ENCODE measurements at places on chromosomes 12 and 14.

GRCh38 chr12:121297435-121297991, 1.0 kb upstream of the CAMKK2 start:
- peak; percentile 28 for DNase-seq

GRCh38 chr12:100141666-100141997, 1.0 kb downstream of the BLTP3B start:
- peak; percentile 72 for DNase-seq

DNA sequence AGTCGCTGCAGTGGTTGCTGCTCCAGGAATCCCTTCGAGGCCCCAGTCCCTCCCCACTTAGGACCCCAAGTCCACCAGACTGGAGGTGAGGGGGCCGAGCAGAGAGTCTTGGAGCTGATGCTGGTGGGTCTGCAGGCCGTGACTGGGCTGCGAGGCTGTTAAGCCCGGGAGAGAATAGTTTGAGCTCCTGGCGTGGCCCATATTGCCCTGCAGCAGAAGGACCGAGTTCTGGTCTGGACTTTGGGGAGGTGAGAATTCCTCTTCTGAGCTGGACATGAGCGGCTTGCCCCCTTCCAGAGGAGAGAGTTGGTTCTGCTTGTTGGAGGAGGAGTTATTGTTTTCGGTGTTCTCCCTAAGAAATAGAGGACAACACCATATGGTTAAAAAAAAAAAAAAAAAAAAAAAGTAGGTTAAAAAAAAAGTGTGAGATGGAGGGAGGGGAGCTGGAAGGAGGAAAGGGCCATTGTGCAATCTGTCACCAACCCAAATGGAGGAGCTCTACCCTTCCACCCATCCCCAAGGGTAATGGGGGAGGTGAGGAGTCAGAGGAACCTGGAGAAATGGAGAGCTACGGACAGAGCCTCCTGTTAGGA, 3.0 kb downstream of the SIX1 start:
- DNase-seq, result no peak

- DNase-seq, result no peak
Observed at GRCh38 chr14:71606064-71606463, 326.2 kb upstream of the RGS6 start.

DNA sequence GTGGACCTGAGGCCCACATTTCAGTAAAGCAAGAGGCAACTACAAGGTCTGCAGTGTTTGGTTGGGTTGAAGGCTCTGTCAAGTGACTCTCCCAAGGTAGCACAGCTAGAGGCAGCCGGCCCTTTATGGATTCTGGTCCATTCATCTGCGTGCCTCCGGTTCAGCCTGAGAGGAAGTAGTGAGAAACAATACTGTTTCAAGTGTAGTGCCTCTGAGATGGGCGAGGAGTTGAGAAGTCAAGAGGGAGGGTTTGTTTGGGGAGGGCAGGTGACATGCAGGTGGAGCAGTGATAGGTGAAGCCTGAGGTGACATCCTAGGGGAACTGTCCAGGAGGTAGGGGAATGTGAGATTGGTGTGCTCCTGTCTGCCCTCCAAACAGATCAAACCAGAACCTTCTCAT, 933.5 kb downstream of the VRK1 start:
- DNase-seq, result no peak

DNA sequence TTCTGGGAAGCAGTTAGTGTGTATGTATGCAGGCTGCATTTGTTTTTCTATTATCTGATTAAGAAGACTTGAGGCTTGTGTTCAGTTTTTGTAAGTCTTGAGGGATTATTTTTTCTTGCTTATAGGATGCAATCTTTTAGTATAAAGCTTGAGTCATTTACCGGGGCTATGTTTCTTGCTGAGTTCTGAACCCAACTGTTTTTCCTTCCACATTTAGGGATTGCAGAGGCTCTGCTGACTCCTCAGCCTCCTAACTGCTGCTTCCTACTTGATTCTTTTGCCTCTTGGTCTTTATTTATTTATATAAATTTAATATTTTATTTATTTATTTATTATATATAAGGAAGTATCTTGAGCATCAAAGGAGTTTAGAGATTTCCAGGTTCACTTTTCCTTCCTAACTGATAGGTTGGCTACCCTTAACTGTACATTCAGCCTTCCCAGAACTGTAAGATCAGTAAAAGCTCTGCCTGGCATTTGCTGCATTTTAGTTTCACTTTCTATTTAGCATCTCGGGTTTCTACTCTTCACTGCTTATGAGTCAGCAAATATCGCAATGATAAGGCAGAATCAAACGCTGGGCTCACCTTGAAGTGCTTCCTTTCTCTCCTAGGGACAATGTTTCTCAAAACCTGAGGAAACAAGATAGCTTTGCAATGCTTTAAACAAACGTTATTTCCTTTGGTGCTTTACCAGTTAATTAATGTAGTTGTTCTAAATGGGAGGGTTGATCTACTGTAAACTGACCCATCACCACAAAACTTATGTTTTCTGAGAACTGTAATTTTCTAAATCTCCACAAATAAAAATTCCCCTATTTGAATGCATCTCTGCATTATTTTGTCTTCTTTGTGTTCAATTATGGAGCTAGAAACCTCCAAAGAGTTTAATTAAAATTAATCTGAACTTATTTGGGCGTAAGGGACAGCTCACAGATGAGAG, 1183.7 kb upstream of the TMEM132C start:
- peak; percentile 46 for DNase-seq

GRCh38 chr12:123223241-123223668, 9.7 kb downstream of the MPHOSPH9 start:
- DNase-seq, result no peak

GRCh38 chr14:95496690-95497259, 19.7 kb downstream of the SYNE3 start:
- DNase-seq, result no peak

- no peak for DNase-seq
Observed at GRCh38 chr14:68939181-68939892, 39.8 kb downstream of the ACTN1 start.

GRCh38 chr12:112848338-112848715, 56.8 kb downstream of the RPH3A start:
- DNase-seq, result no peak

- peak; percentile 36 for DNase-seq
Observed at GRCh38 chr14:99055019-99055418, 217.0 kb downstream of the BCL11B start.

GRCh38 chr12:83859021-83859420, 1053.6 kb downstream of the SLC6A15 start:
- DNase-seq, result no peak

DNA sequence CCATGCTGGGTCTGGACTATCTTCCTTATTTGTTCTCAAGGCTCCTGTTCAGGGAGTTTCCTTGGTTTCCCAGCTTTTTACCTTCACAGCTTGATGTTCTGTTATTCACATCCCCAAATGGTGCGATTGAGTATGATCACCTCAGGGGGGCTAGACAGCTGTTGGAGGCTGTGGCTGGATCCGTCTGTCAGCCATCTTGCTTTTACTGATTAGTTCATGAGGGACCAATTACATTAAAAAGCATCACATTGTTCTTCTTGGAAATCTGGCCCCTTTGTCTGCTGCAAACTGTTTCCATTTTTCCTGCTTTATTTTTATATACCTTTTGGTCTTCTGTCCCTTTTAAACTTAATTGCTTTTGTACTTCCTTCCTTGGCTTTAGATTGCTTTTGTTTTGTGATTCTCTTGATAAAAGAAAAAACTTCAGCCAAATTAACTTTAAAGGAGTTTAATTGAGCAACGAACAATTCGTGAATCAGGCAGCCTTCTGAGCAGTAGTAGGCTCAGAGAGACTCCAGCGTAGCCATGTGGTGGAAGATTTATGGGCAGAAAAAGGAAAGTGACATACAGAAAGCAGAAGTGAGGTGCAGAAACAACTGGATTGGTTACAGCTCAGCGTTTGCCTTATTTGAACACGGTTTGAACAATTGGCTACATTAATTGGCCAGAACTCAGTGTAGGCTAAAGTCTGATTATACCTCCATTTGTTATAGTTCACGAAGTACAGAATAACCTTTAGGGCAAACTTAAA, 208.7 kb downstream of the AEBP2 start:
- DNase-seq, result peak; percentile 17

GRCh38 chr12:47017041-47017713, 62.2 kb upstream of the PCED1B start:
- no peak for DNase-seq

- no peak for DNase-seq
Observed at GRCh38 chr12:39483042-39483441, 40.1 kb upstream of the KIF21A start.

GRCh38 chr12:128178565-128178964, 88.4 kb upstream of the TMEM132C start:
- DNase-seq, result peak; percentile 0

DNA sequence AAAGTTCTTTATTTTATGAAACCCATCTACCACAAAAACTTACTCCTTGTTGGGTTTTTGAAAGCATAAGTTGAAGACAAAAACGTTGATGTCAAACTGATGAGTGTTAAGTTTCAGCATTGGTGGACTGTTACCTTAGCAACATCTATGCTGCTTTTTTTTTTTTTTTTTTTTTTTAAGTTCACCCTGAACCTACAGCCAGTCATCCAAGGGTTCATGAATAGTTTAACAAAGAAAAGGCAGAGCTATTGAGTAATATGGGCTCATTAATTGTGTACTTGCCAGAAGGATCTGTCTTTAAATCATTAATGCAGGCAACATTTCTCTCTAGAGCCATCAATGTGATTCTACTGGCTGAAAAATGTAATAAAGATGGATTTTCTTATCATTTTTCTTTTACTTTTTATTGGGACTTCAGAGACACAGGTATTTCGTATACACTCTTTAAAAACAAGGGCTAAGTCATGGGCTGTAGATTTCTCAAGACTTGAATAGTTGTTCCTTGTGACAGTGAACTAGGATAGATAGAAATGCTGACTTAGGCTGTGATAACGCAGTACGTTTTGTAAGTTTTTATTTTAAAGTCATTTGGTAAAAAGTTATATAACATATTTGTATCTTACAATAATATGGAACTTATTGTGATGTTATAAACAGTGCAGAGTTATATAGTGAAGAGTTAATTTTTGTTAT, at the start of gene PTPRQ:
PTPRQ (plus strand) TSS at position 262 of the 693 bp plus-strand sequence; CDS start at position 373, 111 bp downstream.
- no peak for DNase-seq

- no peak for DNase-seq
Observed at GRCh38 chr12:70032076-70032475, 207.0 kb downstream of the MYRFL start.

DNA sequence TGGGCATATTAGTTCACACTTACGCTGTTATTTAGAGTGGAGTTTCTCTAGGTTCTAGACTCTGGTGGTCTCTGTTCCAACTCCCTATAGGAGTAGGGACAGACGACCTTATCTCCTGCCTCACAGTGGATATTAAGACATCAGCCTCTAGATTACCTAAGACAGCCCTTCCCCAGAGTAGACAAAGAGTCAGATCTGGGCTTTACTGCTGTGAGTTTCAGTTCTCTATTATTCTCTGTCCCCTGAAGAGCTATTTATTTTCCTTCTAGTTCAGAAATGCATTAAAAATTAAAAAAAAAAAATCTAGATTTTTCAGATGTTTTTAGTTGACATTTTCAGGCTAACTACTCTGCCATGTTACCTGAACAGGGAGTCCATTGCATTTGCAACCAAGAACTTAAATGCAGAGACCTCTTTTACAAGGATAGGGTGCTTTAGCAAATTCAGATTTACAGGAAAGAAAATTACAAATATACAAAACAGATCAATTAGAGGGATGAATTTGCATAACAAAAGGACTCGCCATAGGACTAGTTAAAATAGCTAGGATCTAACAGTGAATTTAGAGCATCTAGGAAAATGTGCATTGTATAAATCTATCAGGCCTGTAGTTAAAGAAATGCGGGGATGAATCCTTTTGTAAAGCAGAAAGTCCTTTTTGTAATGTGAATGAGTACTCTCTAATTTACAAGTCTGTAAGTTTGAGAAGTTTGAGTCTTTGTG, 381.4 kb downstream of the APAF1 start:
- DNase-seq, result no peak

DNA sequence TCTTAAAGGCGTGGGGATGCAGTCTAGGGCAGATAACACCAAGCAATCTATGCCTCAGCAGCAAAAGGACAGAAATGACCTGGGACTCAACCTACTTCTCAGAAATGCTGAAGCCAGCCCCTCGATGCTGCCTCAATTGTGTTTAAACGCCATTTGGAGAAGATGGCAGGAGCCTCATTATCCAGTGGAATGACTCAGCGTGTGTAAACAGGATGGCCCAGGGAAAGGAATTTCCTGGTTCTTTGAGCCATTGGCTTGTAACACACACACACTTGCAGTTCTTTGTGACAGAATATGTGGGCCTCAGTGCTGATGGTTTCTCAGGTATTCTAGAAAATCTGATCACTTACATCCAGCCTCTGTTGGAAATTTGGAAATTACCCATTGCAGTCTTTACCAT, 154.3 kb downstream of the NTF3 start:
- DNase-seq, result peak; percentile 3

DNA sequence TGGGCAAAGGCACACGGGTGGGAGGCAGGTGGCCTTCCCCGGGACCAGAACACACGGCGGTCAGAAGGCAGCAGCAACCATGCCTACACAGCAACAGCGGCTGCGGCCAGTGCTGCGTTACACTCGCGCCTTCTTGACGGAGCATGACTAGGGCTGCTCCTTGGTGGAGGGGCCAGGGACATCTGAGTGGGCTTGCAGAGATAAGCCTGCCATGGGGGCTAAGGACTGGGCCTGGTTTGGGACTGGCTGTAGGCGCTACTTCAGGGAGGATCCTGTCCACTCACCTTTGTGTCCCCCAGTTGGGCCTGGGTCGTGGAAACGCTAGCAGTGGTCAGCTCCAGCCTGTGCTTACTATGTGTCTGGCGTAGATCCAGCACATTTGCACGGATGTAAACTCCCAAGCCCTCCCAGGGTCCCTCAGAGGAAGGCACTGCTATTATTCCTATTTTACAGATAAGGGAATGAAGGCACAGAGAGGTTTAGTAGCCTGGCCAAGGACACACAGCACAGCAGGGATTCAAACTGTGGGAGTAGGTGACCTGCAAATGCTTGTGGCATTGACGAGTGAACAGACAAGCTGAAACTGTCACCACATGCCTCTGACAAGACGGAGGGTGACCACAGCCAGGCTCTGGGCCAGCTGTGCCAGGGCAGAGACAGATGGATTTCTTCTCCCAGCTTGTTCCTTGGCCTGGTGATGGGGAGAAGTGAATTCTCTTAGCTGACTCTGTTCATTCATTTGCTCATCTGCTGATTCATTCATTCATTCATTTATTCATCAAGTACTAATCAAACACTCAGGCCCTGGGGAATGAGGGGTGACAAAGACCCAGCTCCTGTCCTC, 31.9 kb upstream of the DLK1 start:
- no peak for DNase-seq

DNA sequence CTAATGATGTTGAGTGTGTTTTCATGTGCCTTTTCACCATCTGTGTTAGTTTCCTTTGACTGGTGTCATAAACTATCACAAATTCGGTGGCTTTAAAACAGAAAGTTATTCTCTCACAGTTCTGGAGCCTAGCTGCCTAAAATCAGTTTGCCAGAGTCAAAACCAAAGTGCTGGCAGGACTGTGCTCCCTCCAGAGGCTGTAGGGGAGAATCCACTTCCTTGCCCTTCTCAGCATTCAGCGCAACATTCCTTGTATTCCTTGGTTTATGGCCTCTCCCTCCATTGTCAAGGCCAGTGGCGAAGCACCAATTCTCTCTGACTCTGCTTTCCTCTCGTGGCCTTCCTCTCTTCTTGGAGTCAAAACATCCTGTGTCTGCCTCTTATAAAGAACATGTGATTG, 174.2 kb upstream of the PDE3A start:
- no peak for DNase-seq

GRCh38 chr14:39763402-39763890, 331.2 kb upstream of the FBXO33 start:
- DNase-seq, result no peak

All from foreskin keratinocyte (primary cell).